Motor neuron (in vitro differentiated cells): ENCODE measurements at places on chromosomes 2 and 18. TPM values are rescaled to one million over a fixed set of nuclear protein-coding genes. Genes with fewer than 3 reads are reported as not detected.

WNT10A gene
- 2.3 TPM in 1 of 2 replicates, not detected in the other for total RNA-seq

EIF2AK2 gene
- total RNA-seq: 7.5 and 7.6 TPM in 2 replicates

TOGARAM2 gene
- total RNA-seq: 7.6 and 17.3 TPM in 2 replicates

SIX3 gene
- total RNA-seq: 0.30 TPM in 1 of 2 replicates, not detected in the other

DNA sequence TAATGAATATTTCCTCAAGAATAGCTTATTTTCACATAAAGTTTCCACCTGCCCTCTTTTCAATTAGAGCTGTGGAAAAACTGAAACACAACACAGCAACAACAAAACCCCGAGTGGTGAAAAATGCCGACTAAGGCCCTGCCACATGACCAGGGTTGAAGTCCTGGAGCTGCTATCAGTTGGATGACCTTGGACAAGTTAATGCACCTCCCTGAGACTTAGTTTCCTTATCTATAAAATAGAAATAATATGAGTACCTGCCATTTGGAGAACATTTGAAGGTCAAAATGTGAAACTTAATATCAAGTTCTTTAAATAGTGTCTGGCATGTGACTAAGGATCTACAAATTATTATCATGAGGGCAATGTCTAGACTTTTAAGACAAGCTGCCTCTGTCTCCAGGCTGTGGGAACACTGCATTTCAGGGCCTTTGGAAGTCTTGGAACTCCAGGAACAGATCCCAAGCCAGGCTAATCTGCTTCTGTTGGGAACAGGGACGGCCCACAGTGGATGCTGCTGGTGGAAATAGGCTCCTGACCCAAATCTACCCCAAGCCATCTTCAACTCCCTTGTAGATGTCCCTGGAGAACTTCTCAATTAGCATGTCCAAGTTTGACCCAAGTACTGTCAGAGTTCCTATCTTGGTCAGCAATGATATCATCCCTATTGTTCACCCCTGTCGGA lies 42.0 kb upstream of the TRIB2 start:
- no peak for ATAC-seq

- no peak for ATAC-seq
These were observed 337.2 kb downstream of the NBAS start for GRCh38 chr2:15223887-15224286.

DNA sequence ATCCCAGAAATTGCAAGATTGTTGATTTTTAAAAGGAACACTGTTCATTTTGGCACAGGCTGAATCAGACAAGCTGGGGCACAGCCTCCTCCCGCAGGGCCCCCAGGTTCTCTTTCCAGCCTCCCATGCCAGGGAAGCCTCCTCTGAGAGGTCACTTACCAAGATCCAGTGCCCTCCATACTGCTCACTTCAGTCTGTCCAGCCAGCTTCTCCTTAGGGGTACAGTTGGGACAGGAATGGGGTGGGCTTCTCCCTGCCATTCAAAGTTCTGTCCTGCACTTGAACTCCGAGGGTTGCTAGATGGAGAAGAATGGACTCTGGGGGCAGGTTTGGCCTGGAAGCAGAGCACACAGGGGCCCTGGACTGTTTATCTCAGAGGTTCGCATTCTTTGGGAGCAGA lies 7.5 kb upstream of the CYP26B1 start:
- no peak for ATAC-seq

DNA sequence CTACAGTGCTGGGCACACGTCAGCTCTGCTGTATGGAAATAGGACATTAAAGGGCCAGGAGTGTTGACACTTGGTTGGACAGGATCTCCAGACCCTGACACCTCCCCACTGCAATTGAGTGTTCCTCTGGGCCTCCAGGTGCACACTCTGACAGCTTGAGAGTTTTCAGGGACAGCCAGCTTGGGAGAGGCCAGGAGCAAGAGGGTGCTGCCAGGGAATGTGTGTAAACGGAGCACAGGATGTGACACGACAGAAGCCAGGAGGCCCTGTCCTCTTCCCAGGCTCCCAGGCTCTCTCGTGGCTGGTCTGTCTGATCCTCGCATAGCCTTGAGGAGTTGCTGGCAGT lies 318.1 kb upstream of the HS6ST1 start:
- ATAC-seq: no peak

- ATAC-seq: peak; percentile 12
These were observed 447 bp downstream of the RETSAT start for GRCh38 chr2:85353876-85354285.

- ATAC-seq: no peak
These were observed 164.0 kb upstream of the SESTD1 start for GRCh38 chr2:179428649-179429048.
